ENCODE measurements at places on chromosomes 5 and 9.
A peak's percentile ranks its signal among the peaks of the same experiment; 100 is the strongest.

- DNase-seq, result no peak
These were observed 12.8 kb downstream of the PDCL start for GRCh38 chr9:122815544-122815943.

- DNase-seq, result no peak
These were observed 97.1 kb upstream of the TAF11L2 start for GRCh38 chr5:17400724-17401469.

GRCh38 chr5:143698574-143698973, 113.4 kb upstream of the HMHB1 start:
- no peak for DNase-seq

- no peak for DNase-seq
These were observed 48.5 kb upstream of the AGXT2 start for GRCh38 chr5:35096216-35096615.

GRCh38 chr9:111866976-111867375, 29.6 kb upstream of the UGCG start:
- no peak for DNase-seq

GRCh38 chr9:27784847-27785713, 211.8 kb upstream of the C9orf72 start:
- DNase-seq, result no peak

DNA sequence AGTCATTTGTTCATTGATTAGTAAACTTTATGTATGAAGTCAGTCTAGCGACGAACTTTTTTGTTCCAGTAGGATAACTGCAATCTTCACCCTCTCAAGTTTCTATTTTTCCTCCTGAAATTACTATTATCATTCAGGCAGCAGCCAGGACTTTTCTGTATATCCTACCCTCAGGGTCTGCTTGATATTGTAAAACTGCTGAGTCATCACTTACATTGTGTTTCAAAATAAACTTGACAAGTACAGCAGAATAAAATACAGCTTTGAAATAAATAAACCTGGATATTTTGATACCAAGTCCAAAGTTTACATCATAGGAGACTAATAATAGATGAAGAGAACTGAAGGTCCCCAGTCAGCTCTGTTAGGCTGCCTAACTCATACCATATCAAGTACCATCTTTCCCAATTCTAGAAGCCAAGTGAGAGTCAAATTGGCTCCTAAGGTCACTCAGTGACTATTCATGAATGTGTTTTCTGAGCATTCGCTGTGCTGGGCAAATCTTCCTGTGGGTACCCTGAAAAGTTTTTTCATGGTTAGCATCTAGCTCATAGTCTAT, 234.6 kb downstream of the PARP8 start:
- DNase-seq, result no peak

DNA sequence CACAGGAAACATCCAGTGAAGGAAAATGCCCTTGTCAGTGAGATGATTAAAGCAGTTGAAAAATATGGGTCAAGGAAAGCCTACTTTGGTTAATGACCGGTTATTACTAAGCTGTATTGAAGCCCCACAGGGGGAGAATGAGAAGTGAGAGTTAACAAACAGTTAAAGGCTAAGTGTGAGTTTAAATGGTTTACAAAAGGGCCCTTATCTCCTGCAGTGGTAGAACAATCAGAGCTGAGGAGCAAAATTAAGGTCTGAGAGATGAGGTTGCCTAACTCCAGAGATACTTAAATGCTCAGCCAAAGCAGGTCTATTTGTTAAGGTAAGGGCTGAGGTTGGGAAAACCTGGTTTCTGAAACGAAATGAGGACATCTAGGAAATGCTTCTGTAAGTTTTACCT, 75.1 kb upstream of the FER start:
- no peak for DNase-seq

- no peak for DNase-seq
These were observed 117.7 kb downstream of the STARD4 start for GRCh38 chr5:111394586-111394985.

- no peak for DNase-seq
These were observed 186.8 kb downstream of the ZNF462 start for GRCh38 chr9:107049803-107050184.

DNA sequence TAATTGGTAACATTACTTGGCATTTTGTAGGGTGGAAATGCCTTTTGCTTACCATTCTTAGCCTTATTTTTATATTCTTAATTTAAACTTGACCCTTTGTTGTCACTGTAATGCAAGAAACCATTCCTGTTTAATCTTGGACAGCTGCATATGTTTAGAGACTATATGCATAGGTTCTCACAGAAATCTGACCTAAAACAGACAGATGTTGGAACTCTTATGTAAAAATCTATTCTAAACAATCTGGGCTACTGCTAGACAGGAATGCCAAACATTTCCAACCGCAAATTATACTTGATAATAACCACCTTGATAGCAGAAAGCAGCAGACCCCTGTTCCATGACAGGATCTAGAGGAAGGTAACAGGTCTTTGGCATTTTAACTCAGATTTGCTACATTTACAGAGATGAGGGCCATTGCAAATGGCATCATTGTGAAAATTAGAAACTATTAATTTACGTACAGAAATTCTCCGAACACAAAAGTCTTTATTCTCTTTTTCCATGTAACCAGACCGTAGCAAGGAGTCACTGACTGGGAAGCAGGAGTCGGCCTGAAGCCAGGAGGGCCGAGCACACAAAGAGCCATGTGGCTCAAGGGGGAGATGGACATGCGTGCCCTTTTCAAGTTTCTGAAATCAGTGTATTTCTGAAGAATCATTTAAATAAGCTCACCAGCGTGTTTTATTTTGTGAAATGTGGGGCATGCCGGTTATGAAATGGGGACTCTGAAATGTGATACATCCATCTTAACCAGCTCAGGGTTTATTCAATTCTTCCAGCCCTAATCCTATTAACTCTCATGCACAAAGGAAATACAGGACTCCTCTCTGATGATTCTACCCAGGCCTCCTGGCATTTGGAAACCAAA, 139.3 kb downstream of the AOPEP start:
- DNase-seq, result no peak

- no peak for DNase-seq
These were observed 44.2 kb upstream of the BOD1 start for GRCh38 chr5:173660481-173661280.

- no peak for DNase-seq
These were observed 37.4 kb upstream of the RUSC2 start for GRCh38 chr9:35452481-35452880.

DNA sequence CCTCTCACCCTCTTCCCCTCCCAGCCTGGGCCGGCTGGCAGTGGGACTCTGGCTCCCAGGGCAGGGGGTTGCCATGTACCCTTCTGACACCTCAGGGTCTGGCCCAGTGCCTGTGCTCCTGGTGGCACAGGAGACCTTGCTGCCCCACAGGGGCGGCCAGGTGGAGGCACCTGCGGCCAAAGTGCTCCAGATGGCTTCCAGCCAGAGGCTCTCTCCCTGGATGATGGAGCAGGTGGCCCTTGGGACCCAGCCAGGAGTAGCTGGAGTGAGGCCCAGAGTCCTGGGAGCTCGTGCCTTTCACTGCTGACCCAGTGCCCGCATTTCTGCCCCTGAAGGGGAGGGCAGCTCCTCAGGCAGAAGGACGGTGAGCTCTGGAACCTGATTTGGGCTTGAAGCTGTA, 87.3 kb downstream of the NTNG2 start:
- peak; percentile 68 for DNase-seq

GRCh38 chr9:16925426-16925825, 55.0 kb upstream of the BNC2 start:
- DNase-seq, result no peak

GRCh38 chr5:124617787-124618186, 128.7 kb downstream of the ZNF608 start:
- DNase-seq, result no peak

DNA sequence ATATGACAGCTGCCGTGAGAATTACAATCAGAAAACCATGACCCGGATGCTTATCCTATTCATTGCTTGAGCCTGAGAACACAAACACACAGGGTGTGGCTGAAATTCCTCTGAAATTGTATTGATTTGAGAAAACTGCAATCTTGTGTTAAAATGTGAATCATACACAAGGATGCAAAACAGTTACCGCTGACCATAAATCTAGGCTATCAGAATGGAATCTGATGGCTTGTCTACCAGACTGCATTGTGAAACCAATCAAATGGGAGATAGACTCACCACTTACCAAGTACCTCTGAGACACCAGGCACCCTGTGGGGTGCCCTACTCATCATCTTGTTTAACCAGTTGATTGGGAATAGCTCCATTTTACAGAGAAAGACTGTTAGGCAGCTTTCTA, 188.7 kb upstream of the MSX2 start:
- DNase-seq, result no peak

DNA sequence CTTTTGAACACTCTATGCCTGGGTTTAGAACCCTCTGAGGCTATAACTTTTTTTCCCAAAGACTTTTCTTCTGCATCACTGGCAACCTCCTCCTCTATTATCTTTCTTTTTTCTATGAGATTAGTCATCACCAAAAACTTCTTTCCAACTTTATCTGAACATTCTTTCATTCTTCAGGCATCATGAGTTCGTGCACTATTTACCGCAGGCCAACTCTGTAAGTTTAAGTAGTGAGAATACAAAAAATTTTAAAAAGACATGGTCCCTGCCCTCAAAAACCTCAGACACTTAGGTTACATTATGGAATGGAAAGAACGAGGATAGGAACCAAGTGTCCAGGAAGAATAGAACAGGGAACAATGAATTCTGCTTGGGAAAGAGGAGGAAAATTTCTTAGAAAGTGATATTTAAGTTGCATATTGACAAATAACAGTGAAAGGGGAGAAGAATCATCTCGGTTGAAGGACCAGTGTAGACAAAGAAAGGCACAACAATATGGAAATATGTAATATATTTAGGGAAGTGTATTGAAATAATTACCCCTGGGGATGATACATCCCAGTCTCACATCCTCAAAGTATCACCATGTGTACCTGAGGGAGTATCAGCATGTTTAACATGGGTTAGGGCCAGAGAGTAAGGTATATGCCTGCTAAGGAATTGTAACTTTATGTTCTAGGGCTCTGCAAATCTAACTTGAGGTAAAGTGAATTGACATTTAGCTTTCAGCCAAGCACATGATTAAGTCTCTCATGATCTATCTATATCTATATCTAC, 196.5 kb upstream of the NREP start:
- DNase-seq, result no peak

DNA sequence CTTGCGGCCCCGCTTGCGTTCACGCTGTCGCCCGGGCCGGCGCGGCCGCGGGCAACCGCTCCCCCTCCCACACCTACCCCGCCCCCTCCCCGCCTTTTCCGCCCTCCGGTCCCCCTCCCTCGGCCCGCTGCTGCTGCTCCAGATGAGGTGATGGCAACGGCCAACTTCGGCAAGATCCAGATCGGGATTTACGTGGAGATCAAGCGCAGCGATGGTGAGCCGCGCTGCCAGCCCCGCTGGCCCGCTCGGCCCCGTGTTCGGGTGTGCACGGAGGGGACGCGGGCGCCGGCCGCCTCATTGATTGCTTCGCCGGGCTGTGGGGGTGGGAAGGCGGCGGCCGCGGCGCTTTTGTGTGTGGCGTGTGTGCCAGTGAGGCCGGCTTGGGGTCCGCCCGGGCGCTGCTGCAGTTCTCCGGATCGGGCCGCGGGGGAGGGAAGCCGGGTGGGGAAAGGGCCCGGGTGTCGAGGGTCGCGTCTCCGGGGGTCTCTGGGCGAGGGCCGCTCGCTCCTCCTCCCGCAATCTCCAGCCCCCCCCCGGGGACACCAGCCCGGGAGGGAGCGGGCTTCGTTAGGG, 403 bp downstream of the KIF2A start:
- DNase-seq, result no peak

DNA sequence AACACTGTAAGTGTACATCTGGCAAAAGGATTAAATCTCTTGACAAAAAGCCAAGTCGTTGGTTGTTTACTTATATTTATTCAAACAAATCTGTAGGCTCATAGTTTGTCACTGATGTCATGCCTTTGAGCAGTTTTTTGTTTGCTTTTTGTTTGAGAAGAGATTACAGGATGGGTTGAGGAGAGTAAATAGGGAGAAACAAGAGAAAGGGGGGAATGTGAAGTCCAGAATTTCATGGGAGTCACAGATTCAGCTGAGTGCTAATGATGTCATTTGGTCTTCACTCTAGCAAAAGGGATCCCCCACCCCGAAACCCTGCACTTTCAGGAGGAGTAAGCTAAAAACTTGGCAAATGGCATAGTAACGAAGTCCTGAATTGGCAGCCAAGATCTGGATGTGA, 337.4 kb downstream of the GLIS3 start:
- peak; percentile 26 for DNase-seq

- no peak for DNase-seq
These were observed 149.8 kb upstream of the FGF10 start for GRCh38 chr5:44538797-44539601.

GRCh38 chr9:121955649-121956048, 137.5 kb downstream of the TTLL11 start:
- no peak for DNase-seq

DNA sequence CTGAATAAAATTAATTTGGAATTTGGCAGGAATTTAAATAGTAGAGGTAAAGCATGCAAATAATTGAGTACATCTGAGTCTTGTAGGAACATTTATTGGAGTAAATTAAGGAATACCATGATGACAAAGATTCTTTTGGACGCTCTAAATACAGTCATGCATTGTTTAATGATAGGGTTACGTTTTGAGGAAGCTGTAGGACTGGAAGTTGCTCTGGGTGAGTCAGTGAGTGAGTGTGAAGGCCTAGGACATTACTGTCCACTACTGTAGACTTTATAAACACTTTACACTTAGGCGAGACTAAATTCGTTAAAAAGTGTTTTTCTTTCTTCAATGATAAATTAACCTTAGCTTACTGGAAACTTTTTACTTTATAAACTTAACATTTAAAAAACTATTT, 113.0 kb downstream of the FAM170A start:
- no peak for DNase-seq

GRCh38 chr5:1510631-1511030, 13.1 kb downstream of the LPCAT1 start:
- no peak for DNase-seq

GRCh38 chr9:95644377-95644776, 127.6 kb upstream of the PTCH1 start:
- DNase-seq, result peak; percentile 40

- no peak for DNase-seq
These were observed 49.8 kb downstream of the PRKACG start for GRCh38 chr9:68964102-68964541.

- no peak for DNase-seq
These were observed 40.8 kb upstream of the RNF130 start for GRCh38 chr5:180112181-180112861.

GRCh38 chr9:102047549-102047948, 309.1 kb upstream of the GRIN3A start:
- no peak for DNase-seq

DNA sequence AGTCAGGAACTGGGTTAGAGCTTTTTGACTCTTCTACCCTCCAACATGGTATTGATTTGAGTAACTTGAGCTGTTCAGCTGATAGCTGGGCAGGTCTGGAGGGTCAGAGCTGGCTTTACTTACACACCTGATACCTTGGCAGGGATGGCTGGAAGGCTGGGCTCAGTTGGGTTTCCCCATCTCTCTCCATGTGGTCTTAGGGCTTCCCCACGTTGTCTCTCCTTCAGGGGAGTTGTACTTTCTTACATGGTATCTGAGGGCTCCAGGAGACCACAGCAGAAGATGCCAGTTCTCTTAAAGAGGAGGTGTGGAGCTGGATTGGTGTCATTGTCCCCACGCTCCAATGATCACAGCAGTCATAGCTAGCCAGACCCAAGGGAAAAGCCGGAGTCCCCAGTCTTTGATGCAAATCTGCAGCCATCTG, 25.6 kb downstream of the ISOC1 start:
- no peak for DNase-seq

Data from NCI-H1105 treated with DMSO at 0.1 percent for 48 hours (cell line).